AG09309 (cell line): ENCODE measurements at places on chromosomes 1 and 21.

GRCh38 chr1:157628773-157629172 lies 30.9 kb upstream of the FCRL4 start:
- DNase-seq = no peak

DNA sequence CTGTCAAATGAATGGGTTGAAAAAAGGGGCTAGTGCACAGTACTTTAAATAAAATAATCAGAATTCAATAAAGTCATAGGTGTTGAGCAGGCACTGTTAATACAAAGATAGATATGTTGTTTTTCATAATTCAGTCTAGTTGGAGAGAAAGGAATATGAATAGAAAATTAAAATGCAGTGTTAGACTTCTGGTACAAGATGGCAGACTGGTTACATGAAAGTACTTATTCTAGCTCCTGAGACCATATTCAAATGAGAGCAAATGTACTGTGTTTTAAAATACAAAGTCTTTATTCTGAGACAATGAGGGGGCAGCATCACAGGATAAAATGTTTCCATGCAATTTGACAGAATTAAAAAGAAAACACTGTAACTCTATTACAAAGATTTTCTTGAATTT lies 542.1 kb downstream of the COL11A1 start:
- DNase-seq = no peak

DNA sequence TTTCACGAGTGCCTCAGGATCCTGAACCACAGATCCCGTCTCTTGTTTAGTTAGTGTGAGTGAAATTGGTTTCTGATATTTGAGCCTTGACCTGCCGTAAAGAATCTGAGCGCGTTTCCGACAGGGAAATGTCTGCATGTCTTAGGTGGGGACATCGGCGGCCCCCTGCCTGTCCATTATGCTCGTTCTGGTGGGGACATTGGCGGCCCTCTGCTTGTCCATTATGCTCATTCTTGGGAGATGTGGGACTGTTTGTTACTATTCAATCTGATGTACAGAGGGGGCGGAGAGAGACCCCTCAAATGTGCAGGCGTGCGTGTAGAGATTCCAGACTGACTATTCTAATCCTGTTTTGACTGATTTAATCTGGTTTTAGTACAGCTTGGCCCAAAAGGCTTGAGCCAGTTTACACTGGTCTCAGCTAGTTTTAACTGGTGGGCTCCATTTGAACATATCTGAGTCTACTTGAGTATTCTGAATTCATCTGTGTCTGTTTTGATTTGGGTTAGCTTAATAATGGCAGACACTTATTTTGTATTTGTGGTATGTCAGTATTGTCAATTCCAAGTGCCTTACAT lies 6.6 kb upstream of the TINAGL1 start:
- no peak for DNase-seq

- no peak for DNase-seq
These were observed 8.6 kb downstream of the WLS start for GRCh38 chr1:68223687-68224086.

DNA sequence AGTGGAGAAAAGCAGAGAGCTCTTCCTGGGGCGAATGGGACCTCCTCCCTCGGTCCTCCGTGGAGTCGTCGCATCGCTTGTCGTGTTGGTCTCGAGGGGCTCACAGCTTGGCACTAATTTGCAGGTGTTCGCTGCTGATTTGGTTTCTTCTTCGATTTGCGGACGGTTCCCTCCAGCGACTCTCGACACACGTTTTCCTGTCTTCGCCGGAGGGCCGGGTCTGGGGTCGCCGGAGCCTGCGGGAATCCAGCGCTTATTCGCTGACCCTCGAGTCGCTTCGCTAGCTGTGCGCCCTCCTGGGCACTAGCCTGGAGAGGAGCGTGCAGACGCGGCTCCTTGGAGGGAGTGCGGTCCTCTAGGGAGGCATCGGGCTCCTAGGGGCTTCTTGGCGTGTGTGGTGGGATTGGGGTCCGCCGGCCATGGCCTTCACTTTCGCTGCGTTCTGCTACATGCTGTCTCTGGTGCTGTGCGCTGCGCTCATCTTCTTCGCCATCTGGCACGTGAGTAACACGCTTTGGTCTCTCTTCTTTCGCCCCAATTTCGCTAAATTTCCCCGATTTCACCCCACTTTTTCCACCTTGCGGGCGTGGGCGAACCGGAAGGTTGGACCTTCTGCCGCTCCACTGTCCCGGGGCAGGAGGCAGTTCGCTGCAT lies 766 bp downstream of the CNIH3 start:
- DNase-seq = no peak

GRCh38 chr1:160082926-160083325 lies 1.6 kb downstream of the KCNJ9 start:
- DNase-seq = no peak

- DNase-seq = no peak
These were observed 22.7 kb downstream of the INAVA start for GRCh38 chr1:200917291-200917817.

DNA sequence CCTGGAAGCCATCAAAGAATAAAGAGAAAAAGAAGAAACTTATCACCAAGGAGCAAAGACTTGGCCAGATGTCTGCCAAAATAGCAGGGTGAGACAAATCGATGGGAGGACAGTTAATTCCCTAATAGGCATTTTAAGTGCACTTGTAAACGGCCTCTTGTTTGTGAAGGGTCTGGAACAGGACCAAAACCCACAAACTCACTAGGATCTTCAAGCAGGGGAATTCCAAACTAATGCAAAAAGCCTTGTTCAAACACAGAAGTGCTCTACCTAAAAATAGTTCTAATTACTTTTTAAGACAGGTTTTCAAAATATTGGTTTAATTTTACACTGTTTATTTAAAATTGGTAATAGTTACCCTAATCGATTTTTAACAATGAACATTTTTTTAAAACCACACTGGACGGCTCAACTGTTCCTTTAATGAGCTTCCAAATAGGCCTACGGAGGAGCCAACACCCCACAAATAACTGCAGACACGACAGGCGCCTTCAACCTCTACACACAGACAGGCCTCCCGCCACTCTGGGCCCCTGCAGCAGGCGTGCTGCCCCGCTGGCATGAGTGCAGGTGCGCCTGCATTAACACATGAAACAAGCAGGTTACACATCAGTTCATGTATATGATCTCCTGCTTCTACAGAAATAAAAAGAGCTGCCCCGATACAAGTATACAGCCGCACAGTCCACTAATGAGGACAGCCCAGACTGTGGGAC lies 15.8 kb downstream of the UBE2G2 start:
- DNase-seq = no peak

DNA sequence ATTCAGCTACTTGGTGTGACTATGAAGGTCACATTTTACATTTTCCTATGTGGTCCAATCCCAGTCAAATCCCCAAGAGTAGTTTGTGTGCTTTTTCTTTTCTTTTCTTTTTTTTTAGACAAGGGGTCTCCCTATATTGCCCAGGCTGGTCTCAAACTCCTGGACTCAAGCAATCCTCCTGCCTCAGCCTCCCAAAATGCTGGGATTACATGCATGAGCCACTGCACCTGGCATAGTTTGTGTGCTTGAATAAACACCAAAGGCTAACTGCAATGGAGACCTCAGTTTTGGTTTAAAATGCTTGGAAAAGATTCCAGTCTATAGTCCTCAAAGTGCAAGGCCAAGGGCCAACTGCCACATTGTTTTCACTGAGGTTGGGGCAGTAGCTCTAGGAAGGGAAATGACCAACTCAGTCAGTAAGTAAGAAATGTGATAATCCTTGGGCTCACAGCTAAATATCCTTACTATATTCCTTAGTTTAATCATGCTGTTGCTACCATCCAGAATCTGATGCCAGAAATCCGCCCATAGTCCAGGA lies 38.6 kb downstream of the EIF2B3 start:
- no peak for DNase-seq
